ENCODE measurements at places on chromosomes 2 and 18. TPM values are rescaled to one million over a fixed set of nuclear protein-coding genes. Genes with fewer than 3 reads are reported as not detected.

DNA sequence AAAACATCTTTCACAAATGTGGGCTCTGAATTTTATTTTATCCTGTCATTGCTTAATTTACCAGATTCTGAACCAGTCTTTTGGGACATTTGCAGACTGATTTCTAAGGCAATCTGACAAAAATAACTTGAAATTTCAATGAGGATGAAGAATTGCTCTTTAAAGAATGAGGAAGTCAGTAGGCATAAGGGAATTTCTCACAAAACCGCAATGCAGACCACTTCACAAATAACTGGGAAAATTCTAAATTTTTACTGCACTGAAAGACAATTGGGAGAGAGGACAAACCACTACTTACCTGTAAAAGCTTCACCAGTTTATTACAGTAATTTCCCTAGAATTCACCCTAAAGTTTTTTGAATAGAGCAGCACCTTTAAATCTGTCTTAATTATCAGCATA lies 736.3 kb downstream of the NRXN1 start:
- DNase-seq: no peak

GRCh38 chr2:216299588-216299987 lies 72.7 kb downstream of the MARCHF4 start:
- no peak for DNase-seq

- no peak for DNase-seq
Observed at GRCh38 chr2:118687192-118687591, 160.3 kb downstream of the EN1 start.

DNA sequence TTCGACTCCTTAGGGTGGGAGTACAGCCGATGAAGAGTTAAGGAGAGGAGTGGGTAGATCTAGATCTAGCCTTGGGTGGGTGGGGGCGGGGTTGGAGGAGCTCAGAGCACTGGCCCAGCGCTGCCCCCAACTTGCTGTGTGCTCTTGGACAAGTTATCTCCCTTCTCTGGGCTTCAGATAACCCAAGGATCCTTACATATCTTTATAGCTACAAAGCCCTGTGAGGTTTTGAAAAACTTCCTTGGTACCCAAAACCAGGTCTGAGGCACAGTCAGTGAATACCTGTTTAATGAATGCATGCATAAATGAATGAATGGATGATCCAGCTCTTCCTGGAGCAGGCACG lies 1.3 kb upstream of the ODC1 start:
- DNase-seq: no peak

GRCh38 chr2:137925599-137925998 lies 38.7 kb upstream of the HNMT start:
- no peak for DNase-seq

DNA sequence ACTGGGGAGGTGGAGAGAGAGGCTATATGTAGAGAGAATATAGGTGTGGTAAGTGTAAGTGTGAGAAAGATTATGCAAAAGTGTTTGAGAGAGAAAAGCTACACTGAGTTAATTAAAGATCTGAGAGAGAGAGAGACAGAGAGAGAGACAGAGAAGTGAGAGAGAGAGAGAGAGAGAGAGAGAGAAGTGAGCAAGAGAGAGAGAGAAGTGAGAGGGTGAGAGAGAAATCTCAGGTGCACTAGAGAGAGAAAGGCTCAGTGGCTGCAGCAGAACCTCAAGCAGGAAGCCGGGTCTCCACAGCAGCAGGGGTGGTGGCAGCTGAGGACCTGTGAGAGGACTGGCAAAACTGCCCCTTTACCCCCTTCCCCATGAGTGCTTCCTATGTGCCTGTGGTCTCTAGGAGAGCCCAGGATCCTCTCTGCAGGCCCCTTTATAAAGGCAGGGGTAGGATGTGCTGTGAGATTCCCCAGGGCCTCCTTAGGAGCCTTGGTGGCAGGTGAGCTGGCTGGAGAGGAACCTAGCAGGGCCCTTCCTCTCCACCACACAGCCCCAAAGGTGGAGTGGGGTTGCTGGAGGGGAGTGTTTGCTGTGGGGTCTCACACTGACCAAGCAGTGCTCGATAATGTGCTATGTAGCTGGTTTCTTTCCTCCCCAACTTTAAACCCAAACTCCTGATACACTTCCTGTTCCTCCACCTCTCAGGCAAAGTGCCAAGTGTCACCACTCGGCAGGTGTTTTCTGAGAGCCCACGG lies 52.6 kb downstream of the SLC4A5 start:
- DNase-seq: no peak

DNA sequence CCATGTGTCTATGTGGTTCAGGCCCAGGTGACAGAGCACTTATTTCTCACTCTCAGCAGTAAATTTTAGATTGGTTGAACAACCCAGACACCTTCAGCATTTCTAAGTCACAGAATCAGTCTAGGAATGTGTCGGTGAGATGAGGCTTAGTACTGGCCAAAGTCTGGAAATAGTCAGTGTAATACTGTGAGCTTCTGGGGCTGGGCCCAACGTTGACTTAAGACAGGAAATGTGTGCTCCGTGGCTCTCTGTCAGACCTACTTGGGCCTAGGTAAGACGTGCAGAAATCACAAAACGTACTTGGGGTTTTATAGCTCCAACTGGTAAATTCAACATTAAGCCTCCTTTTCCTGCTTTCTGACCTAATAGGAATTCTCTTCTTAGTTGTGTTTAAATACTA lies 160.3 kb upstream of the COL3A1 start:
- no peak for DNase-seq

- DNase-seq: no peak
Observed at GRCh38 chr18:25350489-25351251, 1.3 kb downstream of the ZNF521 start.

- DNase-seq: no peak
Observed at GRCh38 chr2:174835797-174836255, 71.6 kb upstream of the CHRNA1 start.

CYP1B1 gene
- 107 TPM for polyA plus RNA-seq

BMP10 gene
- not detected for polyA plus RNA-seq

DPYSL5 gene
- polyA plus RNA-seq: 8.5 TPM

RAB27B gene
- 0.56 TPM for polyA plus RNA-seq
